GM19239 (cell line): ENCODE measurements at places on chromosomes 7 and 10.

- no peak for DNase-seq
Measured at GRCh38 chr7:121401896-121402295, 5.8 kb upstream of the FAM3C start.

DNA sequence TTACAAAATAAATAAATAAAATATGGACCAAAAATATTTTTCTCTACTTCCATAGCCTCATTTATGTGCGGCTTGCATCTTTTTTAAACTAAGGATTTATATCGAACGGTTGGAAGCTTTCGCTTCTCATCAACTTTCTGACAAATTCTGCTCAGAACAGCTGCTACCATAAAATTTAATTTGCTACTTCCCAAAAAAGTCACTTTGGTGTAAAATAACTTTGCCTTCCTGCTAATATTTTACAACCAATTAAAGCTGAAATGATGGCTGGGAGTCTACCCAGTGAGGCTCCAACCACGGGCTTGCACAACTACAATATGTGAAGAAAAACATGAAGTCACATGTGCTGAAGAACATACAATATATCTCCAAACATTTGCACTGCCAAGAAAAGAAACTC is 253.1 kb upstream of the NEBL start:
- DNase-seq: no peak

GRCh38 chr10:49141541-49142332 is 7.9 kb upstream of the FAM170B start:
- no peak for DNase-seq

DNA sequence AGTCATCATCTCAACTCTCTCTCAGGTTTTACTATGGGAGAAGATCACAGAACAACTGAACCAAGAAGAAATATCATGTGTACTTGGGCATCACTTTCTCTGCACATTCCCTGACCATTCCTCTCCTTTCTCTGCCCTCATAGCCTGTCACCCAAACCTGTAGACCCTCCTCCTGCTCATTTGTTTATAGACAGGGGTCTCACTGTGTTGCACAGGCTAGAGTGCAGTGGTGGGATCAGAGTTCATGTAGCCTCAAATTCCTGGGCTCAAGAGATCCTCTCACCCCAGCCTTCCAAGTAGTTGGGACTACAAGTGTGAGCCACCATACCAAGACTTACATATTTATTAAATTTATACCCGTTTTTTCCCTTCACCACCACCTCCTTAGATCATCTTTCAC is 260.8 kb upstream of the SLC26A5 start:
- no peak for DNase-seq

GRCh38 chr7:7596176-7596575 is 29.5 kb downstream of the MIOS start:
- no peak for DNase-seq

DNA sequence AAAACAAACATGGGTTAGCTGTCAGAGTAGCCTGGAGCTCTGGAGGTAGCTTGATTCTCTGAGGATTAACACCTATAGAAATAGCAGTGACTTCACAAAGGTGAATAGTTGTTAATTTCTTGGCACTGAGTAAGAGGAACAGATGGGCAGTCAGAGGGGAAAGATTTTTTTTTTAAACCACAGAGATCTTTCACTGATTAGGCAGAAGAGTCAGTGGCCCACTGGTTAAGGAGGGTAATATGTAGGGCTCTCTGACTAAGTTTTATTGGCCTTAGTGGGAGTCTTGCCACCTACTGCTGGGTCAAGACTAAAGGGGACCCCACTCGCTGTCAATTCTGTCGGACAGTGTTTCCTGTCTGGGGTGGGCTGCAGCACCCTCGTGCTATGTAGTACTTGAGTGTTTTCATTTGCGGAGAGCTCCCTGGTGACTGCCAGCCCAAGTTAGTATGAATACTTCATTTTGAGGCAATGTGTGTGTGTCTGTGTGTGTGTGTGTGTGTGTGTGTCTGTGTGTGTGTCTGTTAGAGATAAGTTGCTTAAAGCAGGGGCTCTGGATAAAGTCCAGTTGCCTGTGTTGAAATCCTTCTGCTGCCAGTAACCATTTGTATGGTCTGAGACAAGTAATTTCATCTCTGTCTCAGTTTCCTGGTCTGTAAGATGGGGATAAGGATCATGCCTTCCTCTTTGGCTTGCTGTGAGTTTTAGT is 145.2 kb downstream of the ARID5B start:
- DNase-seq: no peak

DNA sequence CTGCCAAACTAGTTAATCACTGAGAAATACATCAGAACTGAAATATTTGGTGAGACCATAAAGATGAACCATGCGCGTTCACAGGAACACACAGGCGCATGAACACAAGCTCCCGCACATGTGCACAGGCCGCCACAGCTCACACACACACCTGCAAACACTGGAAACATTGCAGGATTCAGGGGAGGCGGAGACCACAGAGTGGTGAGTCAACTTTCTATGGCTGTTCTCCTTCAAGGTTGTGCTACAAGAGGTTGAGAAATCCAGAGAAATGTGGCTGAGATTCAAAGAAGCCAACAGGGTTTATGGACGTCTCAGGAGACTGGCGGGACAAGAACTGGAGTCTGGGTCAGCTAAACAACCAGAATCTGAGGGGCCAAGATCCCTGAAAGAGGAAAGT is 17.8 kb downstream of the ESYT2 start:
- no peak for DNase-seq

DNA sequence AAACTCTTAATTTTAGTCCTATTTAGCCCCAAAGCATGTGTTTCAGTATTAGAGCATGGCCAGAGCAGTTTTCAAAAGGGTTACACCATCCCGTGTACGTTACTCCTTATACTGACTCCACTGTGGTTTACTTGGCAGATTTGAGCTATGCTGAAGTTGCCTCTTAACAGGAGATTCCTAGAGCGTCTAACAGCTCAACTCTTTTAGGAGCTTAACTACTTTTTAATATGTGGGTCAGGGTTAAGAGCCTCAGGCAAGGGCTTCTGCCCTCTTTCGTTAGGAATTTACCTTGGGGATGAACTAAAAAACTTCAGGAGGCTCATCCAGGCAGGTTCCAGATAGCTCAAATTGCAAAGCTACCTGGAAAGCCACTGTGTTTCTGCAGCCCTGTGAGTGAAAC is 674.8 kb upstream of the C7orf33 start:
- no peak for DNase-seq

DNA sequence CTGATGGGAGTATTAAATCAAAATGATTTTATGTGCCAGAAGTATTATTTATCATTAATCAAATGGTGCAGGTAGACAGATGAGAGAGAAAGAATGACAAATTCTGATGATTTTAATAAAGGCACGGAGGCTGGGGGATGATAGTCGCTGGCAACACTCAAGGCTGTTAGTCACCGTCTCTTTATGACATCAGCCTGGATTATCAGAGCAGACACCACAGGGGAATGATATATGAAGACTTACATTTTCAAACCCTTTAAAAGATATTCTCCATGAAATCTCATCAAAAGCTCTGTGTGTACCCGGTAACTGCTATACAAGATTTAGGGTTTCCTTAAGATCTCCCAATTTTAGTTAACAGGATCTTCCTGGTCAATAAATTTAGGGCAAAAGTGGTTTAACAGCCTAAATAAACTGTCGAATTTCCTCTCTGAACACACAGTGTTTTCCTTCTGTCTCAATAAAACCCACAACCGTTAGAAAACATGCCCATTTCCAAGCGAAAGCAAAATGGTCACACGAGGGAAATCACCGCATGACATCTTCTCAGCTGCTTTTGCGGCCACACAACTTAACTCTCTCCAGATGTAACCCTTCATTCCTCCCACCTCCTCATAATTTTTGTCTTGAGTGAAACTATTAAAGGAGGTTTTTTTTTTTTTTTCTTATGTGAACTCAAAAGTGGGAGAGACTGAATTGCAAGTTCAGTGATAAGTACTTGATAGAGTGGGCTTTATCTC is 133.2 kb upstream of the FAM171A1 start:
- no peak for DNase-seq

DNA sequence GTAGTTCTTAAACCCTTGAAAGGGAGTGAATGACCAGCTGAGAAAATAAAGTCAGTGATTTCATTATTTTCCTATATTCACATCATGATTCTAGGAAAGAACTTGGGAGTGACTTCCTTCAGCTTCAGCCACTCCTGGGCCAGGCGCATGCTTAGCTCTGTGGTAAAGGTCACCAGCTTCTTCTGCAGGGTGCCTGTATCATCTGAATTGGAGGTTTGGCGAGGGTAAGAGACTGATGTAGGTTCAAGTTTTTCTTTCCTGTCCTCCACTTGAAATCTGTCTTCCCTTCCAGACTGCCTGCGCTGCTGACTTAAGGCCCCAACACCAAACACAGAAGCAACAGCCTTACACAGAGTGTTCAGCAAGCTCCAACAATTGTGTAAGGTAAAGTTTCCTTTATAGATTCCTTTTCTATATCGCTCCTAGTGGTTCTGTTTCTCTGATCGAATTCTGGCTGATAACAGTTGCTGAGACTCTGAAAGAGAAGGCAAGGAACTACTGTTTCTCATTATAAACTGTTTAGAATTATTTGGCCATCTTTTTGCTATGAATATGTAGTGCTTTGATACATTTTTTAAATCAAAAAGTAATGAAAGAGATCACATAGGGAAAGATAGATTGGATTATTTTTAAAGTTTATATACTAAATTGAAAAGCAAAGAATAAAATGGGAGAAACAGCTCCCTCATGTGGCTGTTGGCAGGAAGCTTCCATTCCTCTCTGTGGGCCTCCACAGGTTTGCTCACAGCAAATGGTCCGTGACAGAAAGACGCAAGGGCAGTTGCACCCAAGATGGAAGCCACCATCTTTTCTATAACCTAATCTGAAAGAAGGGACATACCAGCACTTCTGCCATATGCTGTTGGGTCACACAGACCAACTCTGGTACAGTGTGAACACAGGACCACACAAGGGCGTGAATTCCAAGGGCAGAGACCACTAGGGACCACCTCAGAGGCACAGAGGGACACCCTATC is 14.0 kb downstream of the GATAD1 start:
- DNase-seq: peak; percentile 43

GRCh38 chr10:987620-987869 is 689 bp upstream of the GTPBP4 start:
- no peak for DNase-seq

DNA sequence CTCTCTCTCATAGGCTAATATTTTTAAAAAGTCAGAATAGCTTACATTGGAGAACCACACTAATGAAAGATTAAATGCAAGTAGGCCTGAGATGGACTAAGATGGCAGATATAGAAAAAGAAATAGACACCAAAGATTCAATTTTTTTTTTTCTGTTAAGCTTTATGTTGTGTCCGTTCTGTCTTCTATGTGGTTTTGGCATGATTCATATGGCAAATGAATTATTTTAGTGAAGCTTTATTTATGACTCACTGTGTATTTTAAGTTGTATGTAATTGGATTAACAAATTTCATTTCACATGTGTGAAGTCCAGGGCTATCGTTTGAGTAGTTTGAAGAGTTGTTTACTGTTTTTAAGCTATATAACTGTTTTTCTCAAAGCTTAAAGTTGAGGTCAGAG is 214.8 kb downstream of the CAMK1D start:
- no peak for DNase-seq

DNA sequence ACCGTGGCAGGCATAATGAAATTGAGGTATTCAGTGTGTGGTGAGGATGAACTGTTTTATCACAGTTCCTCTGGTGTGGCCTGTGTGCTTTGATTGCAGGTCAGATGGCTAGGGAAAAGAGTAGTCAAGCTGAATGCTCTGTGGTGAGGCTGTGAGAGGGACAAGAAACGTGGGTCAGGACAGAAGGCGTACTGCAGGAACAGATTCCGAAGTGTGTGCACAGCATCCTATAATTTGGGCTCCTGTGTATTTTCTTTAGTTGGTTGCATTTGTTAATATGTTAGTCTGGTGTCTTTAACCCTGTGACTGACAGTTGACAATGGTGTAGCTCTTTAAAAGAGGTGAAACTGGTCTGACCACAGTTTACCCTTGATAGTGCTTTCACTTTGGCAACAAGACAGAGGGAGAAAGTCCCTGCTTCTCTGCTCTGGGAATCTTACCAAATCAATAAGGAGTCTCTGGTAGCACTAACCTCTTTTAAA is 76.5 kb downstream of the AUTS2 start:
- DNase-seq: no peak

- no peak for DNase-seq
Measured at GRCh38 chr10:11548768-11549099, 62.7 kb downstream of the USP6NL start.

GRCh38 chr10:2968401-2969058 is 98.8 kb upstream of the PFKP start:
- DNase-seq: no peak

DNA sequence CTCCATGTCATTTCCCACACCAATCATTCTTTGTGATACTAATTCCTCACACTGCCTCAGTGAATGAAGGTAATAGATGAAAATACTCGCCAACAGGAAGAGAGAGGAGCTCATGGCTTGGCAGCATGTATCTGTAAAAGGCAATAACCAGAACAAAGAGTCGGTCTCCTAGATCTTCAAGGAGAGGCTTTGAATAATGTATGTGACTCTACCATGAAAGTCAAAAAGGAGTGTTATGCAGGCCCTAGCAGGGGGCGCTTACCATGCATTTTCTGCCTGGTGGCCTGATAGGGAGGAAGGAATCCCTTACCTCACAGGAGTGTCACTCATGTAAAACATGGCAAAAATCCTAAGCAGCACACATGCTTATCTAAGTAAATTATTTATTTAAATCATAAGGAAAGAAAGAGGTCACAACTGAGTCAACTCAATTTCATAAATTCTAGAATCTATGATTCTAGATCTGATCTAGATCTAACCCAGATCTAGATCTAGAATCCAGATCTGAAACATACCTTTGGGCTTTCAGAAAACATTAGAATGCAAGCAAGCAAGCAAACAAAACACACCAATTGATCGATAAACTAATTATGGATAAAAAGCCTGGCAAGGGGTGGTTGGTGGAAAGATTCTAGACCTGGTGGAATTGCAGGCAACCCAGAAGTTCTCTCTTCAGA is 226.3 kb upstream of the KLF6 start:
- no peak for DNase-seq

DNA sequence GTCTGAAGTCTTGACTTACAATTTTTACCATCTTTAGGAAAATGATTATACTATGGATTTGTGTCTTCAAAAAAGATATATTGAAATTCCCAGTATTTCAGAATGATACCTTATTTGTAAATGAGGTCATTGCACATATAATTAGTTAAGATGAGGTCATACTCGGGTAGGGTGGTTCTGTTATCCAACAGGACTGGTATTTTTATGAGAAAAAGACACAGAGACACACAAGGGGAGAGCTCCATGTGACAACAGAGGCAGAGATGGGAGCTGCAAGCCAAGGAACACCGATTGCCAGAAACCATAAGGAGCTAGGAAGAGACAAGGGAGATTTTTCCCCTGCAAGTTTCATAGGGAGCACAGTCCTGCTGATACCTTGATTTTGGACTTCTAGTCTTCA is 356.9 kb downstream of the ARL4A start:
- no peak for DNase-seq

DNA sequence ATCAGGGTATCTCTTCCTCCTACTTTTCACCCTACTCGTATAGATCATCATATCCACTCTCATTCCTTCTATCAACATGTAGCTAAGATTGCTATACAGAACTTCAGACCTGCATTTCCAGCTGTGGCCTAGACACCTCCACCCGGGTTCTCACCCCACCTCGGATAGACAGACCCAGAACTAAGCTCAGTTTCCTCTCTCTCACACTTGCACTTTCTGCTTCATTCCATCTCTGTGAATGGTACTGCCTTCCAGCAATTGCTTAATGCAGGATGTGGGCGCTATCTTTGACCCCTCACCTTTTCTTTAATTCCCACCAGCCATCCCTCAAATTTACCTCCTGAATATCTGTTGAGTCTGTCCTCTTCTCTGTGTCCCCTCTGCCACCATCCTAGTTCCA is 35.7 kb downstream of the AGK start:
- no peak for DNase-seq

GRCh38 chr7:13197501-13197900 is 510.1 kb downstream of the ARL4A start:
- no peak for DNase-seq
